Stimulated activated CD4-positive, alpha-beta T cell treated with anti-CD3 and anti-CD28 coated beads, Interleukin-2, amount 100 ng/mL, for 24 hours (primary cell): ENCODE measurements at places on chromosomes 6 and 20.
A peak's percentile ranks its signal among the peaks of the same experiment; 100 is the strongest.

- DNase-seq = no peak
Measured at GRCh38 chr20:60485012-60485760, 527.0 kb downstream of the CDH26 start.

DNA sequence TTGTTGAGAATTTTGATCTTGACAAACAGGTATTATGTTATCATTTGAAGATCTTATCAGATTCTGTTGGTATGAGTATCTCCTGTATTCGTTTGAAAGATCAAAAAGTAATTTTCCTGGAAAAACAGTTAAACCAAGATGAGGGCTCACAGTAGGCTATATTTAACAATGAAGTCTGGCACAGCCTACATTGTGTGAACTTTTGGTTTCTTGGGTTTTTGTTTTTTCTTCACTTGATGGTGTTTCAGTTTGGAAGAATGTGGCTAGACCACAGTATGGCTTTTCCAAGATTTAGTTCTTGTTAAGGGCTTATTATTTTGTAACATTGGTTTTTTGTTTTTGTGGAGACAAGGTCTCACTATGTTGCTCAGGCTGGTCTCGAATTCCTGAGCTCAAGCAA is 306.4 kb downstream of the CDKAL1 start:
- no peak for DNase-seq

DNA sequence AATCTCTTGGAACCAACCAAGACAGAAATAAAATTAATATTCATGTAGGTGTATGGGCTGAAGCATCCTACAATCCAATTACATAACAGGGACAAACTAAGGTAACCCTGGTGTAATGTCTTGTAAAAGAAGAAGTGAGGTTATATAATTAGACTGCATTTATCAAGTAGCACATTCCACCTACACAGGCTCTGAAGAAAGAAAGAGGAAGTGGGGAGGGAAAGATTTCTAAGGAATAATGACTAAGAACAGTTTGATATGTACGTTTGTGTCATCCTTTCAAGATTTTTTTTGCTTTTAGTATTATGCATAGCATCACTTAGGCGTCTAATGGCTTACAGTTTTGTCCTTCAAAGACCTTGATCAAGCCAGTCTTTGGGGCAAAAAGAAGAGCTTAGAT is 139.7 kb downstream of the PLCB1 start:
- no peak for DNase-seq

DNA sequence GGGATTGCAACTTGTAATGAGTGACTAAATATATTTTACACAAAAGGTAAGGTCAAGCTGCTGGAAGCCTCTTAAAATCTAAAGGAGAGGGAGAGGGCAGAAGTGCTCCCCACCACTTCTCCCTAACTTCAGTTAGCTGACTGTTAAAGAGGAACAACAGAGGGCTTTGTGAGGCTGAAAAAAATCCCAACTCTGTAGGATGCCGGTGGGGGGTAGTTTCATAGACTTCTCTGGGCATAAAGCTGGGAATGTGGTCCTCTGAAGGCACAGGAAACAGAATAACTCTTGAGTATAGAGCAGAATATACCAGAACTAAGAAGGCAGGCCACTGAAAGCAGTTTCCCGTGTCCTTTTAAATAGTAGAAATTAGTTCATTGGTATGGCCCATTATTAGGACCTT is 71.6 kb downstream of the KIF6 start:
- DNase-seq = no peak

GRCh38 chr6:160198606-160199211 is 59.9 kb downstream of the SLC22A2 start:
- no peak for DNase-seq

- no peak for DNase-seq
Measured at GRCh38 chr6:126113261-126113660, 126.9 kb downstream of the TRMT11 start.

DNA sequence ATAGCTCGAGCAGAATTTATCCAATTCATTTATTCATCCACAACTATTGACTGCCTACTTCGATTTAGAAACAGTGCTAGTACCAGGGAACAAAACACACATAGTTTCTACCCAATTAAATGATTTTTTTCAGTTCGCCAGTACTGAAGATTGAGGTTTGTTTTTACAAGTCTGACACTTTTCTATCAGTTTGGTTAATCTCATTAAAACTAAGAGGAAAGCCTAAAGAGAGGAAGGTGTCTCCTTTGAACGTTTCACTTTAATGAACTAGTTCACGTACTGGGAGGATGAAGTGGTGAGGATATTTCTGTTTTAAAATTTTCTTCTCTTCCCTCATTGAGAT is 570 bp upstream of the ANKS1A start:
- no peak for DNase-seq

DNA sequence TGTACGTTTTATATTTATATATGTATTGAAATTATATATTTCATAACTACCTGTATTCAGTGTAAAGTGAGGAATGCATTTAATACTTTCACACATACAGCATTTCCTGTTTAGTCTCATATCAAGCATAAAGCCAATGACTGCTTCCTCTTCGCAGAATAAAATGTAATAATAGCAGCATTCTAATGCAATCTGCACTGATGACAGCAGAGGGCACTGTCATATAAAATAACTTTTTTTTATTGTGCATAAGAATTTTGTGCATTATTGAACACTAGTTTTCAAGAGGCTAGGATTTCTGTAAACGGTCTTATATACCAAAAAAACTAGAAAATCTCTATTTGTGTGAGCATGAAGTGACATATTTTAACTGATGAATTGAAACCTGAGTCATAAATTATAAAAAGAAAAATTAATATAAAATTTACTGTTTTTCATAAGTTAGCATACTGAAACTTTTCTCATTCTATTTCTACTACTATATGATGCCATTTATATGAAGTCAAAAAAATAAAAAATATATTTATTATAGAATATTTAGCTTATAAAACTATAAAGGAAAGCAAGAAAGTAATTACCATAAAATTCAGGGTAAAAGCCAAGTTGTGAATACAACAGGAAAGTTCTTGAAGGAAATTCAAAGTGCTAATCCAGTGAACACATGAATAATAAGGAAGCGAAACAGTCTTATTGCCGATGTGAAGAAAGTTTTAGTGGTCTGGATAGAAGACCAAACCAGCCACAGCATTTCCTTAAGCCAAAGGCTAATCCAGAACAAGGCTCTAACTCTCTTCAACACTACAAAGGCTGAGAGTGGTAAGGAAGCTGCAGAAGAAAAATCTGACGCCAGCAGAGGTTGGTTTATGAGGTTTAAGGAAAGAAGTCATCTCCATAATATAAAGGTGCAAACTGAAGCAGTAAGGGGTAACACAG is 36.3 kb downstream of the RNF146 start:
- DNase-seq = peak; percentile 47

GRCh38 chr6:131062241-131063027 is 611 bp downstream of the EPB41L2 start:
- peak; percentile 19 for DNase-seq

DNA sequence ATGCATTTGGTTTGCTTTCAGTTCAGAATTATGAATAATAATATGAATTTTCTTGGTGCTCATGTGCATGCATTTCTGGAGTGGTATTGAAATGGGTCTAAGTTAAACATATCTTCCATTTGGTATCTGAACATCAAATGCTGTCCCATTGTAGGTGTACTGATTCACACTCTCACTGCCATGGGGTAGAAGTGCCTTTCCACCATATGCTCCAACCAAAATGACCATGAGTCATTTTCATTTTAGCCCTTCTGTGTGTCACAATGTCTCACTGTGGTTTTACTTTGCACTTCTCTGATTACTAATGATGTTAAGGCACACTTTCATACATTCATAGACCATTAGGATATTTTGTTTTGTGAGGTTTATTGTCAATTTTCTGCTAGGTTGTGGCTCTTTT is 211.9 kb downstream of the HAO1 start:
- DNase-seq = no peak
